SHP77 treated with DMSO at 0.1 percent for 48 hours (cell line): ENCODE measurements at places on chromosomes 3 and 15.

- no peak for DNase-seq
Observed at GRCh38 chr3:197501879-197502620, 53.7 kb downstream of the BDH1 start.

GRCh38 chr3:174097686-174098085 lies 700.1 kb downstream of the NLGN1 start:
- DNase-seq: no peak

- no peak for DNase-seq
Observed at GRCh38 chr15:59405079-59405478, 32.4 kb upstream of the MYO1E start.

DNA sequence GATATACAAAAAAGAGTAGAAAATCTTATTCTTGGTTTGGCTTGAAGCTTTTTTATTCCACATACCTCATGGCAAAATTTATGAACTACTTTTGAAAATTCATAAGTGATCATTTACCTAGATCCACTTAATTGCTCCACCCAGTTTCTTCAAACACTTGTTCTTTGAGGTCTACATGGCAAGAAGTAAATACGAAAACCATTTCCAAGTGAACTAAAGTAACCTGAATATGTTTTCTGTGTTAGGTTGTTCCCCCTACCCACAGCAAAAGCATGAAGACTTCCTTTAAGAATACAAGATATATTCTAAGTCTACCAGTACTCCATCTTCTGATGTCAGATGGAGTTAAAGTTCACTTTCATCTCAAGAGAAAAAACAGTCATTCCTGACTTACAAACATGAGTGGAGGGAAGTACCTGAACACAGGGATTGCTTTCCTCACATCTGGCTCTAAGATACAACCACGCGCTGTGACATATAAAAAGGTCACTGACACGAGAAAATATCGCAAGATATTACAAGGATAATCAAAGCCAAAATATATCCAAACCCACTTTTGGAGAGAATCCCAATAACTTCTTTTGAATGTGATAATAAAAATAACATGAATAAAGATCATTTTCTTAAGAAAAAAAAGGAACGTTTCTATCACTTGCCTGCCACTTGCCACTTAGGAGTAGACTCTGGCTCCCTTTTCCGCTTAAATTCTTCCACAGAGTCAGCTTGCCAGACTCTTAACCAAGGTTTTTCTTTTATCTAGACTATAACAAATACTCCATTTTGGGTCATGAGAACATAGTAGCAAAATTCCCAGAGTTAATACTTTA lies 424.5 kb downstream of the TIGIT start:
- no peak for DNase-seq

GRCh38 chr3:126441256-126441880 lies 34.3 kb downstream of the ZXDC start:
- DNase-seq: no peak
